ENCODE measurements at places on chromosomes 5 and 9. TPM values are rescaled to one million over a fixed set of nuclear protein-coding genes. Genes with fewer than 3 reads are reported as not detected.

DNA sequence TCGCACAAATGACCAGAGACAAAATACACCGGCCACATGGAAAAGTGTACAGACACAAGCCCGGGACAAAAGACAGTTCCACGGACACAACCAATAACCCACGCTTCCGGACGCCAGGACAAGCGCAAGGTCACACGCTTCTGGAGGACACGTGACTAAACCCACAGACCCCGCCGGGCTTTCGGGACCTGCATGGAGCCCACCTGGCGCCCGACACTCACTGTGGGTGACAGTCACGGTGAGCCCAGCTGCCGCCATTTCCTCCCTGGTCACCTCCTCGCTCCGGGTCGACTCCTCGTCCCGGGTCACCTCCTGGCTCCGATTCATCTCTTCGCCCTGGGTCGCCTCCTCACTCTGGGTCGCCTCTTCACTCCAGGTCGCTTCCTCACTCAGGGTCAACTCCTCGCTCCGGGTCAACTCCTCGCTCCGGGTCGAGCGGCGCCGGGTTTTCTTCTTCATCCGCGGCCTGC, 470 bp downstream of the BAG1 start:
- H3K36me3 ChIP-seq = peaks cover 46% of the 10 kb centered on the region
- peaks cover 18% of the 10 kb centered on the region for H3K4me1 ChIP-seq

SPATA9 gene
- 1.2 TPM for total RNA-seq

HTR4 gene
- total RNA-seq = not detected

TNFSF8 gene
- total RNA-seq = not detected

NOXA1 gene
- 0.88 TPM for total RNA-seq

GRCh38 chr5:81524015-81524414, 130.1 kb upstream of the ACOT12 start:
- no peaks in the 10 kb centered on the region for H3K36me3 ChIP-seq
- H3K4me1 ChIP-seq = peaks cover 4% of the 10 kb centered on the region
- DNase-seq = no peak
- no peaks in the 10 kb centered on the region for H3K27me3 ChIP-seq
- no peak overlapping the region for H3K27ac ChIP-seq
- no peak overlapping the region for H3K4me3 ChIP-seq

SLC36A2 gene
- total RNA-seq = not detected
